ENCODE measurements at places on chromosomes 7 and 10.
A peak's percentile ranks its signal among the peaks of the same experiment; 100 is the strongest.

DNA sequence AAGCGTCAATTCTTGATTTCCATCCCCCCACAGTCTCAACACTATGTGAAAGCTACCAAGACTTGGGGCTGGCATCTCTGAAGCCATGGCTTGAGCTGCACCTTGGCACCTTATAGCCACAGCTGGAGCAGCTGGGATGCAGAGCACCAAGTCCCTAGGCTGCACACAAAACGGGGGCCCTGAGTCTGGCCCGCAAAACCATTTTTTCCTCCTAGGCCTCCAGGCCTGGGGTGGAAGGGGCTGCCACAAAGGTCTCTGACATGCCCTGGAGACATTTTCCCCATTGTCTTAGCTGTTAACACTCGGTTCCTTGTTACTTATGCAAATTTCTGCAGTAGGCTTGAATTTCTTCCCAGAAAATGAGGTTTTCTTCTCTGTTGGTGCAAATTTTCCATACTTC is 89.8 kb upstream of the GNAI1 start:
- no peak for DNase-seq

DNA sequence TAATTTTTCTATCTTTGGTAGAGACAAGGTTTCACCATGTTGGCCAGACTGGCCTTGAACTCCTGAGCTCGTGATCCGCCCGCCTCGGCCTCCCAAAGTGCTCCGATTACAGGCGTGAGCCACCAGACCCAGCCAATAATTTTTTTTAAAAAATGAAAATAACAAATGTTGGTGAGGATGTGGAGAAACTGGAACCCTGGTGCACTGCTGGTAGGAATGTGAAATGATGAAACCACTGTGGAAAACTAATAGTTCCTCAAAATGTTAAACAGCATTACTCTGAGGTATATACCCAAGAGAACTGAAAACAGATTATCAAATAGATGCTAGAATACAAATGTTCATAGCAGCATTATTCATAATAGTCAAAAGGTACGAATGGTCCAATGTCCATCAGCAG is 23.0 kb upstream of the YWHAG start:
- DNase-seq = no peak

- DNase-seq = no peak
Measured at GRCh38 chr7:24877790-24878311, 102.1 kb downstream of the OSBPL3 start.

- DNase-seq = no peak
Measured at GRCh38 chr7:25636871-25637283, 408.6 kb upstream of the NPVF start.

- peak; percentile 87 for DNase-seq
Measured at GRCh38 chr10:100562008-100562672, 26.4 kb downstream of the HIF1AN start.

DNA sequence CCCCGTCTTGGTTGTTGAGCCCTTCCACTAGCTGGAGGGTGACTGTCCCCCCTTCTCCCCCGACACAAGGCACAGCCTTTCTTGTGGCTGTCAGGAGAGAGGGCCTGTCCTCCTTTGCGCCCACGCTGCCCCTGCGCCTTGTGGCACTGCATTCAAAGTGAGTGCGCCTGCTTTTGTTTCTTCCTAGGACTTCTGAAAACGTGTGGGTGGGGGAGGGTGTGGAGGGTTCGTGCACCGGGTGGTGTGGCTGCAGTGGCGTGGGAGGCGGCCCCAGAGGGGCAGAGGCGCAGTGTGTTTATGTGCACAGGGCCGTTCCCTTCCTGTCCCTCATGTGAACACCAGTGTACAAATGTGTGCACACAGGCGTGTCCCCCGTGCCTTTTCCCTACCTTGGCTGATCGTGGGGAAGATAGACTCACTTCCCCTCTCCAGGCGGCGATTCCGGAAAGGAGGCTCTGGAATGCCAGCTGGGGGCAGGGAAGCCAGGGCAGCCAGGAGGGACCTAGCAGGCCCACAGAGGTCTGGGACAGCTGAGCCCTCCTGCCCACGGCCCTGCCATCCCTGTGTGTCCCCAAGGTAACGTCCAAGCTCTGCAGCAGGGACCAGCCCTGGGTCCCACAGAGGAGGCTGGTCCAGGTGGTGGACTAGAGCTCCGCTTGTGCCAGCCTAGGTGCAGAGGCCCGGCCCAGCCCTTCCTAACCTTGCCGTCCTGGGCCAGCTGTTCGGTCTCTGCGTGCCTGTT is 88.8 kb downstream of the LHPP start:
- DNase-seq = peak; percentile 72

DNA sequence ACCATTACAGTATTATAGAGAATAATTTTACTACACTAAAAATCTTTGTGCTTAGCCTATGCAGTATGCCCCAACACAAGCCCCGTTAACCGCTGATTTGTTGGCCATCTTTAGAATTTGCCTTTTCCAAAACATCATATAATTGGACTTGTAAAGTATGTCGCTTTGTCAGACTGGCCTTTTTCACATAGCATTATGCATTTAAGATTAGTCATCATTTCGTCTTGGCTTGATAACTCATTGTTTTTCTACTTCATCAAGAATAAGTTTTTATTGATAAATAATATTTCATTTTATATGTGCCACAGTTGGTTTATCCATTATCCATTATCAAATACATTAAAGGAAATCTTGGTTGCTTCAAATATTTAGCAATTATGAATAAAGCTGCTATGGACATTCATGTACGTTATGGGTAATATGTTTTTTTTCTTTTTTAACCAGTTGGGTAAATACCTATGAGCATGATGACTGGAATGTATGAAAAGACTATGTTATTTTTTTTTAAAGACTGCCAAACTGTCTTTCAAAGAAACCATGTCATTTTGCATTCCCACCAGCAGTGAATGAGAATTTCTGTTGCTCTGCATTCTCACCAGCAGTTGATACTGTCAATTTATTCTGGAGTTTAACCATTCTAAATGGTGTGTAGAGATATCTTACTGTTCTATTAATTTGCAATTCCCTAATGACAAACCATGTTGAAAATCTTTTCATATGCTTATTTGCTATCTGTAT is 273.1 kb upstream of the KCND2 start:
- DNase-seq = no peak

GRCh38 chr7:151795168-151795811 is 81.6 kb downstream of the PRKAG2 start:
- peak; percentile 40 for DNase-seq

- DNase-seq = no peak
Measured at GRCh38 chr7:47775238-47775637, 173.0 kb downstream of the PKD1L1 start.

DNA sequence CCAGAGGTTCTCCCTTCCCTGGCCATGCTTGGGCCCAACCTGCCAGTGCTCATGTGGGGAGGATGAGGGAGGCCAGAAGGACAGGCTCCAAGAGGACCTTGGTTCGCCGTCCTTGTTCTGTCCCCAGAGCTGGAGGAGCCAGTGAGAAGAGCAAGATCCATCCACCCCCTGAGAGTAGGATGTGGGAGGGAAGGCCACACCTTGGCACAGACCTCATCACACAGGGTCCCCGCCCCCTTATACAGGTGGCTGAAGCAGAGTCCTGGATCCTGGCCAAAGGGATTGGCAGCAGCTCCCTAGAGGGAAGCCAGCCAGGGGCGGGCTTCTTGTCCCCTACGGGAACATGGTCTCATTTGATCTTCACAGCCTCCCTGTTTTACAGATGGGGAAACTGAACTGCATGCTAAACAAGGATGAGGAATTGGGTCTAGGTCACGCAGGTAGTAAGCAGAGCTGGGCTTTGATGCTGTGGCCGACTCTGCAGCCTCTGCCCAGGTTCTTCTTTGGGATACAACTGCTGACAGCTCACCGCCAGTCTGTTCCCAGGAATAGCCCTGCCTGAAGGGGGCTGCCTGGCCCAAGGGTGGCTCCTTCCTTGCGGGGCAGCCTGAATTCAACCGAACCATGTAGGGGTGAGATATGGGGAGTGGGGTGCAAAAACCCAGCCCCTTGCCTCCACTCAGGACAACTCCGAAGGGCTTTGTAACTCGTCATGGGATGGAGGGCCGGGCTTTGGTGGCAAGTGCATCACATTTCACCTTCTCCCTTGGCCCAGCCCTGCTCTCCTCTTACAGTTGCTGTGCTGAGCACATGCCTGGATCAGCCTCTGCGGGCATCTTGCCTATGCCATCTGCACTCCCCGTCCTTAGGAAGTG is 62.2 kb upstream of the KDM7A start:
- DNase-seq = peak; percentile 86

DNA sequence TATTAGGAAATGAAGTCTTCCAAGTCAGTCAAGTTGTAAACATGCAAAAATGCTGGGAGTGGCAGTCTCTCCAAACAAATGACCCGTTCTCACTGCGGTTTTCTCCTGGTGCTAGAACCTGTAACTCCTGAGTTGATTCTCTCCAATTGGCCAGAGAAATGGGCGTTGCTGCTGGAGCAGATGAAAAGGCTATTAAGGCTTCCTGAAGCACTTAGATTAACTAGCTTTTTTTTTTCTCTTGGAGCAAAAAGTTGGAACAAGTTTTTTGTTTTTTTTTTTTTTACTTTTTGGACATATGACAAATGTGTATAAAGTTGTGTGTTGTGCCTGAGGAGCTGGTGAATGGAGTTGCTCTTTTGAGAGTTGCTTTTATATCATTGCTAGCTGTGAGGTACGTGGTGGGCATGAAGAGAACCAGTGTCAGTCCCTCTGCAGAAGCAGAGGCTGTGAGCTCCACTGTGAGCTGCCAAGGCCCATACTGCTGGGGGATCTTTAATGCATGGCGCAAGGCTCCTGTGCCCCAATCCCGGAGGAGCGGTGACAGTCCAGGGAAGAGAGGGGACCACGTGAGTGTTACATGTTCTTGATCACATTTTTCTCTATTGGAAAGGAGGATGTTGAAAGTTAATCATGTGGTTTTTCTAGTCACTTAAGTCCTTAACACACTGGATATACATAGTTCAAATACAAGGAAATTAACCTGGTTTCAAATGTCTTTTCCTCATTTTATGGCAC is 393.6 kb upstream of the GALNT17 start:
- DNase-seq = no peak

- peak; percentile 87 for DNase-seq
Measured at GRCh38 chr7:28955718-28956607, 2.2 kb downstream of the TRIL start.

GRCh38 chr7:73353243-73353642 is 25.3 kb downstream of the FKBP6 start:
- no peak for DNase-seq

GRCh38 chr7:143379611-143380259 is 1.4 kb upstream of the ZYX start:
- no peak for DNase-seq

- peak; percentile 15 for DNase-seq
Measured at GRCh38 chr10:130440971-130441370, 304.8 kb downstream of the GLRX3 start.

GRCh38 chr7:124171068-124171467 is 138.2 kb upstream of the TMEM229A start:
- DNase-seq = no peak

- DNase-seq = no peak
Measured at GRCh38 chr7:36535866-36536664, 146.4 kb downstream of the ANLN start.

GRCh38 chr10:58502956-58503355 is 9.7 kb upstream of the BICC1 start:
- no peak for DNase-seq

GRCh38 chr10:104735036-104735756 is 94.1 kb downstream of the SORCS3 start:
- DNase-seq = no peak

- DNase-seq = no peak
Measured at GRCh38 chr10:15267496-15267895, 99.0 kb upstream of the NMT2 start.

- DNase-seq = no peak
Measured at GRCh38 chr10:54815583-54815982, 14.6 kb upstream of the PCDH15 start.

DNA sequence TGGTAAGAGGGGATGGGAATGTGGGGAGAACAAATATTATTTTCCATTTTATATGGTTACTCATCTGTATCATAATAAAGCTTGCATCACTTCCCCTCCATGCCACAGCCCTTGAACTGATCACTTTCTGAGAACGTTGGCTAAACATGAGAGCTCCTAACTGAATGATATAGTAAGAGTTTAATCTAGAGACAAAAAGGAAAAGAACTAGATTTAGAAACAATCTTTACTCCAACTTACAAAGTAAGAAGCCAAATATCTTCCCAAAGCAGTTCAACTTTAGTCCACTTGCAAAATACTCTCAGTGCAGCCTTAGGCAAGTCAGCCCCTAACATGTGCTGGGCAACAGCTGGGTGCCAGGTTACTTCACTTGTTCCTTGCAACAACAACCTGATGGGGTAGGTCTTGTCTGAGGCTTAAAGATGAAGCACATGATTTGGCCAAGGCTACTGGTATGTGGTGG is 20.3 kb downstream of the SMURF1 start:
- no peak for DNase-seq

DNA sequence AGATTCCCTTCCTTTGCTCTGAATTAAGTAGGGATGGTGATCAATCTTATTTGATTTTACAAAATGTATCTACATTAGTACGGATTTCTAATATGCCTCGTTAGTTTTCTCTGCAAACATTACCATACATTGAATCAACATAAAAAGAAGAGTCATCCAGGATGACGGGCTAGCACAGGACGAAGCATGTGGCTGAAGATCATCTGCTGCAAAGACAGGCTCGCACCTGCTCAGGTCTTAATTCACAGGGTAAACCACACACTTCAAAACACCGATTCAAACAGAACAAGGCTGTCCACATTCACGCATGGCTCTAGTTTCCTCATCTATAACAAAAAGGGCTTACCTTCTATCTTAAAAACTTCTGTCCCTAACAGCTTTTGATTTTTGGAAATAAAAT is 323.0 kb downstream of the PARD3 start:
- DNase-seq = no peak

- no peak for DNase-seq
Measured at GRCh38 chr7:36215457-36215765, 62.4 kb downstream of the EEPD1 start.

GRCh38 chr10:53209944-53210611 is 437.5 kb upstream of the MBL2 start:
- DNase-seq = no peak

- no peak for DNase-seq
Measured at GRCh38 chr10:128612631-128613030, 486.4 kb upstream of the MKI67 start.

DNA sequence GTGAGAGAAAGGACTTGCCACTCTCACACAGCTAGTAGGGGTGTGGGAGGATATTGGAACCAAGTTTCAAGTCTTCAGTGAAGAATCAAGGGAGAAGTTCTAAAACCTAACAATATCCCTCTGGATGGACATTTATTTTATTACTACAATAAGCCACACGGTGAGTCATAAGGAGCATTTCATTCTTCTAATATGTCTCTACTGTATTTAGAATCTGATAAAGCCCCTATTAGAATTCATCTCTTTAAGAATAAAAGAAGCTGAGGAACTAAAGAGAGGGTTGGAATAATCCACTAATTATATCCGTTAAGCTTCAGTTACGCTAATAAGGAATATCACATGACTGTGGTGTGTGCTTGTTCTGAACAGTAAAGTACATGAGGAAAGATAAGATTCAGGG is 40.9 kb upstream of the ATRNL1 start:
- DNase-seq = no peak

GRCh38 chr7:69652947-69653701 is 54.8 kb downstream of the AUTS2 start:
- DNase-seq = no peak
